ENCODE measurements at places on chromosomes 7 and 10. TPM values are rescaled to one million over a fixed set of nuclear protein-coding genes. Genes with fewer than 3 reads are reported as not detected.

RPEL1 gene
- not detected for polyA plus RNA-seq

NME8 gene
- not detected for polyA plus RNA-seq

MYOF gene
- polyA plus RNA-seq = 8.0 TPM

SLC13A4 gene
- polyA plus RNA-seq = 7.1 TPM

OR2A42 gene
- polyA plus RNA-seq = not detected

OR6B1 gene
- polyA plus RNA-seq = not detected

VSTM2A gene
- 5.9 TPM for polyA plus RNA-seq

ANKRD61 gene
- not detected for polyA plus RNA-seq

LZTS2 gene
- polyA plus RNA-seq = 54.6 TPM

TRPV5 gene
- 0.31 TPM for polyA plus RNA-seq

CCDC186 gene
- 2.1 TPM for polyA plus RNA-seq

NEUROD6 gene
- 2.6 TPM for polyA plus RNA-seq

NAT16 gene
- 41.0 TPM for polyA plus RNA-seq

ASIC3 gene
- 2.0 TPM for polyA plus RNA-seq

PAX4 gene
- not detected for polyA plus RNA-seq

DGKI gene
- polyA plus RNA-seq = 2.5 TPM

OPN1SW gene
- polyA plus RNA-seq = not detected

WEE2 gene
- polyA plus RNA-seq = not detected

CDK14 gene
- polyA plus RNA-seq = 13.5 TPM

GLI3 gene
- polyA plus RNA-seq = 1.2 TPM

EBLN1 gene
- polyA plus RNA-seq = not detected

ST8SIA6 gene
- polyA plus RNA-seq = 0.46 TPM

OPALIN gene
- polyA plus RNA-seq = 31.9 TPM

IQUB gene
- 0.20 TPM for polyA plus RNA-seq

C10orf67 gene
- polyA plus RNA-seq = 0.27 TPM

LIPJ gene
- polyA plus RNA-seq = not detected

NODAL gene
- 1.3 TPM for polyA plus RNA-seq

DGKB gene
- polyA plus RNA-seq = 7.2 TPM

VSTM4 gene
- polyA plus RNA-seq = 15.5 TPM

RBP4 gene
- 22.2 TPM for polyA plus RNA-seq

MMRN2 gene
- polyA plus RNA-seq = 11.5 TPM

CYP3A4 gene
- polyA plus RNA-seq = not detected

CALHM3 gene
- polyA plus RNA-seq = not detected
